ENCODE measurements at places on chromosomes 5 and 9.
A peak's percentile ranks its signal among the peaks of the same experiment; 100 is the strongest.

DNA sequence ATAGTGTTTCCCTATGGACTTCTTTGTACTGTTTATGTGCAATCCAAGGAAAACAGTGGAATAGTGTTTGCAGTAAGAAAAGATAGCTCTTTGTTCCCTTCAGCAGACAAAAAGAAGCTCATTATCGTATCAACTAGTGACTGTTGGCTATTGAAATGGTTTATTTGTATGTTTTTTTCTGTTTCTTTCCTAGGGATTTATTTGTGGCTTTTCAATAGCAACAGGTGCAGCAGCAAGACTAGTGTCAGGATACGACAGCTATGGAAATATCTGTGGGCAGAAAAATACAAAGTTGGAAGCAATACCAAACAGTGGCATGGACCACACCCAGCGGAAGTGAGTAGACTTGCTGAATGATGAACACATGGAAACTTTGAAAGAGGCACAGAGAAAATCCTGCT, 65.1 kb downstream of the SLC44A1 start:
- DNase-seq: no peak

GRCh38 chr5:143059976-143060765, 290.0 kb downstream of the ARHGAP26 start:
- no peak for DNase-seq

- DNase-seq: no peak
Measured at GRCh38 chr5:171667341-171668096, 118.1 kb upstream of the SMIM23 start.

GRCh38 chr9:83765376-83765775, 52.2 kb downstream of the GKAP1 start:
- DNase-seq: no peak

DNA sequence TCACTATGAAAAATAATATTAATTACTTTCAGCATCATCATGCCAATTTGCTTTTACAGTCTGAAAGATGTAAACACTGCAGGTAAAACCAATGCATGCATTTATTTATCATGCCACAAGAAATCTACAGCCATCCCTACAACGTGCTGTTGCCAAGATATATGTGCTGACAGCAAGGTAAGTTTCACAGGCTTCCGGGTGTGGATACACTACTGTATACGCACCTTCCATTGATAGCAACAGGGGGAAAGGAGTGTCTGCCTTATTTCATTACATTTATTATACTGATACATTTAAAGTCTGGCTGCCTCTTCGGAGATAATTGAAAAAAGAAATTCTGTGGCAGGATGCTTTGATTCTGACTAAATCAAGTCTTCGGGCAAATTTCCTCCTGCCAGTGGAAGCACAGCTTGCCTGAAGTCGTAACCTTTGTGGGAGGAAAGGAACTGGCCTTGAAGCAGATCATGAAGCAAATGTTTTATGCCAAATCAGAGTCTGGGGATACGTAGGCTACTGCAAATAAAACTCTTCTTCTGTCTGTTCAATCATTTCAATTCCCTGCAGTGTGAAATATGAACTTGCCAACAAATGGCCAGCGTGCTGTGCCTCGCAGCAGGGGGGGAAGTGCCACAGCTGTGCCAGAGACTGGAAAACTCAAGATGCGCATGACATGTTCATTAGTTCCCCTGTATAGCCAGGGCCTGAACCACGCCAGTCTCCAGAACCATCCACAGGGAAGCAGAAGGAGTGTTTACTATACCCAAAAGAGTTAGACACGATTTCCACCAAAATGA, 268.1 kb downstream of the EFNA5 start:
- no peak for DNase-seq

GRCh38 chr5:82174128-82174918, 103.8 kb downstream of the RPS23 start:
- peak; percentile 76 for DNase-seq

GRCh38 chr5:95697781-95698681, 15.2 kb upstream of the SPATA9 start:
- no peak for DNase-seq

- DNase-seq: no peak
Measured at GRCh38 chr9:110220809-110221208, 12.8 kb upstream of the C9orf152 start.

DNA sequence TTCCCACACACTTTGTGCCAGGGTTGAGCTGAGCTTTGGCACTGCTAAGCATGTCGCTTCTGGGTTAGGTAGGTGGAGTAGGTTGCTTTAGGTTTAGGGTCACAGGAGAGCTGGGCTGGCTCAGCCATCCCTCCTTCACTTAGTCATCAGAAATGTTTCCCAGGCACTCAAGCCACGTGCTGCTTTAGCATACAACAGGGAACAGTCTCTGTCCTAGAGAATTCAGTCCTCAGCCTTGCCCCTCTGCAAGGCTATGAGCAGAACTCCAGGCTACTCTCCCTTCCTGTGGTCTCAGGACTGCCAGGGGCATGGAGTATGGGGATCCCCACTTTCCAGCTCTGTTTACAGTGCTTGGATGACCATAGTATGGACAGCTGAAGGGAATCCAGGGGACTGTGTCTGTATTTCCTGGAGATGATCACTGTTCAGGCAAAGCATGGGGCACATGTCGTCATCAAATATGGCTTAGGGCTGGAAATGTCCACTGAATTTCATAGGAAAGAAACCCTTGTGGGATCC, 7.5 kb upstream of the ANKRD33B start:
- no peak for DNase-seq

GRCh38 chr5:169886033-169886432, 94.3 kb downstream of the INSYN2B start:
- DNase-seq: no peak

DNA sequence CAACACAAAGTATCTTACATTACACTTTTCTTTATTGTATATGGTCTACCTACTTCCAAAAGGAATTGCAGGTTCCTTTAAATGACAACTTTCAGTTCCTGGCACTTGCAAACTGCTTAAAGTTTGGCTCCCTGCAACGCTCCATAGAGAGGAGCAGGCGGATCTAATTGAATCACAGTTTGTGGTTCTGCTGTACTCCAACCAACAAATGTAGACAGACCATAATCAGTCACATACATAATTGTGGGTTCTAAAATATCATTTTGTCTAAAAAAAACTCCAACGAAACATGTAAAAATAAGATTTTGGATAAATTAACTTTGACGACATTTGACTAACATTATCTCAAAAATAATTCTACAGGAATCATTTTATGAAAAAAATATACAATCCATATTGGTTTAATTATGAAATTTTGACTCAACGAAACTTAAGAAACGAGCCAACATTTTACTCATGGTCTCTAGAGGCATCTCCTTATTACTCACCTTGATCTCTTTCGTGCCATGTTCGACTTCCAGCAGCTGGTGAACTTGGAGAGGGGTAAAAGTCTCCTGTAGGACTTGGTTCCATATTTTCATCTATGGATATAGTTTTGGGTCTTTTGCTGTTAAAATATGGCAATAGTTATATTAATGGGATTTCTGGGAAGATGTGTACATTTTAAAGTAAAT, 167.6 kb downstream of the NFIB start:
- no peak for DNase-seq

DNA sequence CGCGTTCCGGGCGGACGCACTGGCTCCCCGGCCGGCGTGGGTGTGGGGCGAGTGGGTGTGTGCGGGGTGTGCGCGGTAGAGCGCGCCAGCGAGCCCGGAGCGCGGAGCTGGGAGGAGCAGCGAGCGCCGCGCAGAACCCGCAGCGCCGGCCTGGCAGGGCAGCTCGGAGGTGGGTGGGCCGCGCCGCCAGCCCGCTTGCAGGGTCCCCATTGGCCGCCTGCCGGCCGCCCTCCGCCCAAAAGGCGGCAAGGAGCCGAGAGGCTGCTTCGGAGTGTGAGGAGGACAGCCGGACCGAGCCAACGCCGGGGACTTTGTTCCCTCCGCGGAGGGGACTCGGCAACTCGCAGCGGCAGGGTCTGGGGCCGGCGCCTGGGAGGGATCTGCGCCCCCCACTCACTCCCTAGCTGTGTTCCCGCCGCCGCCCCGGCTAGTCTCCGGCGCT, at the start of gene DAPK1:
Gene DAPK1, plus strand, starts transcription at position 264 of the 442 bp plus-strand sequence. CDS start 1,211 bp downstream, outside the sequence.
- DNase-seq: no peak

DNA sequence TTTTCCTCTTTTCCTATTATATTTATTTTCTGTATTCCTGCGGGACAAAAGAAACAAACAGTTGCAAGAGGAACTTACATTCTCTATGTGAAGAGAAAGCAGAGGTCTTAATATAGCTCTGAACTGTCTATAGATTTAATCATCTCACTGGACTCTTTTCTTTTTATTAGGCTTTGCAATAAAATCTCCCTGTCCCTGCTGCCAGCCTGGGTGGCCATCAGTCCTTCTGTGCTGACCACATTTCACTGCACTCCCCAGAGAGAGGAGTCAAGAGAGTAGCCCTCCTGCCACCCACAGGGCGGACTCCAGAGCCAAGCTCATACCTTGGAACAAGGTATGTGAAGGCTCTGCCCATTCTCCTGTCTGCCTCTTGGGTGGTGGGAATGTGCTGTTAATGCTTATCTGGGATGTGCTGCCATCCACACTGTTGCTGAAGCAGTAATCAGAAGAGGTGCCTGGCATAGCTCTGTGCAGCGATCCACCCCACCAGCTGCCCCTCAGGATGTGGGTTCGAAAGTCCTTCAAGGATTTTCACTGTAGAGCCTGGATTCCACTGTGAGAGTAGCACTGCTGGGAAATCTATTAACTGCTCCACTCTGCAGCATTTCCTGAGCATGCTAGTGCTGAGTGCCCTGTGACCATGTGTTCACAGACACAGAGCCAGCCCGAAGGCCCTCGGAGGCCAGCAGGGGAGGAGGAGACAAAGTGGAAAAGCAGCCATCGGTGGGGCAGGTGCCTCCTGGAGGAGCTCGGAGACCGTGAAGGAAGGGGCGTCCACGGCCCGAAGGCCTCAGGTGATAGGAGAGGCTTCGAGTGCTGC, 334.6 kb downstream of the MED10 start:
- DNase-seq: no peak

DNA sequence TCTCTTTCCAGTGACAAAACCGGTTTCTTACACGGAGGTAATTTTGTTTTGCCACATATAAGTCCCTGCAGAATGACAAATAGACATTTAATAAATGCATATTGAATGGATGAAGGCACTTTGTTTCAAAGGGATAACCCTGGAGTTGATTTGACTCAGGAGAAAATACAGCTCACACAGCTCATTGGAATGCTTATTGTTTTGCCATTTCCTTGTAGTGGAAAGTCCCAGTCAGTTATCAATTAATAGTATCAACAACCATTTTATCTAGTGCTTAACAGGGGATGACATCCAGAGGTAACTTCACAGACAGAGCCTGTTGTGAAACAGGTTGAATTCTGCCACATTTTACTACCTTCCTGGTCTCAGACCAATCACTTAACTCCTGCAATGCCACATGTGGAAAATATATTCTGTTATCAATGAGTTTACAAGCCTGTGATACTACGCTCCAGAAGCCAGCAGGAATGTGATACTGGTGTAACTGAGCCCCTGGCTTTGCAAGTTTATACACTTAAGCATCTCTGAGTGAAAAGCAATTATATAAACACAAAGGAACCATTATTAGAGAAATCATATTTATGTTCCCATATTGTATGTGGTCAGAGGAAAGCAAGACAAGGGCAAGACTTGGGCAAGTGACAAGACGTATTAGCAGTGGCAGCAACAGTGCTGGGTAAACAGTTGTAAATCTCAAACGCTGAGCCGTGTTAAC, 123.1 kb upstream of the ANKRD55 start:
- no peak for DNase-seq

GRCh38 chr9:96484521-96484931, 34.6 kb downstream of the HABP4 start:
- DNase-seq: no peak

GRCh38 chr5:116681334-116682013, 106.9 kb upstream of the SEMA6A start:
- no peak for DNase-seq

DNA sequence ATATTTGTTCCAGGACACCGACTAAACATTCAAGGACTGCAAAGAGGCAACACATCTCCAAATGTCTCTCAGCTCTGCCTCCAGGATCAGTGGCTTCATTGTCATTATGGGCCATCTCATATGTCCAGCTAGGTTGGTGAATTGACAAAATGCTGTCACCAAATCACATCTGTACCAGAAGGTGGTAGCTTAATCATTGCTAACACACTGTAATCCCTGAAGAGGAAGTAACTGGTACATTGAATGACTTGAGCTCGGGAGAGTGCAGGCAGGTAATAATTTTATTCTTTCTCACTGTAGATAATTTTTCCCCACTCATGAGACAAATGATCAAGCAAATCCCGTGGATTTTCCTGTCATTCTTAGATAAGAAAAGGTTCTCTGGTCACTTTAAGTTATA, 169.8 kb downstream of the SEMA6A start:
- no peak for DNase-seq

GRCh38 chr5:120062515-120062917, 401.6 kb upstream of the PRR16 start:
- DNase-seq: no peak

DNA sequence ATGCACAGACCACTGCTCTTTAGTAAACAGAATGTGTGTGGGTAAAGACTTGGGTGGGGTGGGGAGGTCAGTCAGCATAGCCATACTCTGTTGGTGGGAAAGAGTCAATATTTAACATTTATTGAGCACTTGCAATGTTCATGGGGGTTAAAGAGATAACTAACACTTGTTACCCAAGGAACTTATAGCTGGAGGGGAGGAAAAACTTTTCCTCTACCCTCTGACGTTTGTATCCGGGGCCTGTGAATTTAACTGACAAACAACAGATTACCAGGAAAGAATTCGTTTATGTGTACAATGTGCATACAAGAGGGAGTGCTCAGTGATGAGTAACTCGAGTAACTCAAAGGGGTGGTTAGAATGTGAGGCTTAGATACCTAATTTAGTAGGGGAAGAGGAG, 6.8 kb upstream of the CLINT1 start:
- DNase-seq: no peak

DNA sequence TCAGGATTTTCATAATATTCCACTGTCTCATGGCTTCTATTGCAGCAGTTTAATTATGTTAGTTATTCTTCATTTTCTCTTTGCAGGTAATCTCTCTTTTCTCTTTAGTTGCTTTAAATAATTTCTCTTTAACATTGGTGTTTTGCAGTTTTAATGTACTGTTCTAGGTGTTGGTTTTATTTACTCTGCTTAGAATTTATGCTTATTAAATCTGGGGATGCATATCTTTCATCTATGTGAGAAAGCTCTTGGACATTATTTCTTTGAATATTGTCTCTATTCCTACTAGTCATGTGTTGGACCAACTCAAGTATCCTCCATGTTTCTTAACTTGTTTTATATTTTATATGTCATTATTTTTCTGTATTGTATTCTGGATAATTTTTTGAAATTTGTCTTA, 218.7 kb upstream of the TUT7 start:
- no peak for DNase-seq

GRCh38 chr5:172090976-172091547, 84.6 kb upstream of the FBXW11 start:
- no peak for DNase-seq

GRCh38 chr5:41193456-41194205, 19.7 kb downstream of the C6 start:
- no peak for DNase-seq
